Heart left ventricle (tissue), 16 donors: ENCODE measurements at places on chromosomes 3 and 15. TPM values are rescaled to one million over a fixed set of nuclear protein-coding genes. Genes with fewer than 3 reads are reported as not detected.

DNA sequence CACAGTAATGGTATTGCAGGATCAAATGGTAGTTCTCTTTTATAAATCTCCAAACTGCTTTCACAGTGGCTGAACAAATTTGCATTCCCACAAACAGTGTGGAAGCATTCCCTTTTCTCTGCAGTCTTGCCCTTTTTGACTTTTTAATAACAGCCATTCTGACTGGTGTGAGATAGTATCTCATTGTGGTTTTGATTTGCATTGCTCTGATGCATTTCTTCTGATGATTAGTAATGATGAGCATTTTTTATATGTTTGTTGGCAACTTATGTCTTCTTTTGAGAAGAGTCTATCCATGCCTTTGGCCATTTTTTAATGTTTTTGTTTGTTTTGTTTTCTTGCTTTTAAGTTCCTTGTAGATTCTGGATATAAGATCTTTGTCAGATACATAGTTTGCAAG is 316.1 kb upstream of the TMCO5A start:
- no peak for DNase-seq

The IL5RA gene
- 0.40 TPM for total RNA-seq

The RLBP1 gene
- not detected for total RNA-seq

The SLC6A20 gene
- not detected for total RNA-seq

DNA sequence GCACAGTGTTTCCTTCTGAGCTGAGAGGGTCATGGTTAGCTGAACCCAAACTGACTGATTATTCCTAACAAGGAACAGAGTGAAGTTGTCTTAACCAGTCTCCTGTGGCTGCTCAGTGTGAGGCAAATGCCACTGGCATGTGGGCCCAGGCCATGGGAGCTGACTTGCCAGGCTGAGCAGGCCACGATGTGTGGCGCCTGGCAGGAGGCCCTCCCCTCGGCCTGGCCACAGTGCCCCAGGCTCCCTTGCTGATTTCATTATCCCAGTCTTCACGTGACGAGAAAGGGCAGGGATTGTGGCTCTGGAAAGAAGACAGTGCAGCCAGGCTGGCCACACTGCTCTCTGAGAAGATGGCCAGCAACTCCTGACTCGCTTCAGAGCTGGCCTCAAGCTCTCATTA is 58.8 kb downstream of the SLCO2A1 start:
- no peak for DNase-seq

The PLA2G4E gene
- 1.1 TPM for total RNA-seq

DNA sequence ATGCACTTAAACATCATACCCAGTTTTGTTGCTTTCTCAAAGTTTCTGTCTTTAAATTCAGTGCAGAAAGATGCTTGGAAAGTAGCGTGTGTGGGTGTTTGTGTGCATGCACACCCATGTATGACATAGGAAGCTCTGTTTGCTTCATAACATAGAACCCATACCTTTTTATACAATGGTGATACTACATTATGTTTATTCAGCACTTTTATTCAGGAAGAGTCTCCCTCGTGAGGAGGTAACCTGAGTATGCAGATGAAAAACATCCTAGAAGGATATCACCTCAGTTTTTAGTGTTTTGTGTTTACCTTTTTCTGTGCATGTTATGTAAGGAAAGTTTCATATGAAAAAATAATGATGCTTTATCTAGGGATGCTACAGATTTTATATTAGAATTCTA is 111.2 kb downstream of the SST start:
- no peak for DNase-seq

- no peak for DNase-seq
Measured at GRCh38 chr3:70090322-70090913, 90.9 kb downstream of the SAMMSON start.

DNA sequence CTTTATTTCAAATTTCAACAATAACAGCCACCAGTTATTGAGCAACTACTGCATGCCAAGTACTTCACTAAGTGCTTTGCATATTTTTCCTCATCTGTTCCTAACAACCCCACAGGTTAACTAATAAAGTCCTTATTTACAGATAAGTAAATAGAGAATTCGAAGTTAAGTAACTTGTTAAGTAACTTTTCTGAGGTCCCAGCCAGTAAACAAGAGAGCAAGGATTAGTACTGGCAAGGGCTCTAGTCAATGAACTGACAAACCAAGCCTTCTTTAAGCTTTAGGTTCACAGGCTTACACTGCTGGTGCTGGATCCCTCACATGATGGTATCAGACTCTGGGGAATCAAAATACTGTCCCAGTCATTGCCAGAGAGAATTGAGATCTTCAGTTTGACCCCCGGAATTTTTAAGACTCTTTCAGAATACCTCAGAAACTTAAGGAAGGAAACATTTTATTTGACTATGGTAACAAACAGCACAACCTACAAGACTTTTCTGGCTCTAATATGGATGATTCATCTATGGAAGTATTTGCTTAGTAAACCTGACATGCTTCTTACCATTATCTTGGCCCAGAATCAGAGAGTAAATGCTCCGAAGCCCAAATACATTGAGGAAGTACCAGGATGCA is 16.5 kb downstream of the EMC3 start:
- no peak for DNase-seq

GRCh38 chr3:112687616-112688015 is 46.7 kb upstream of the CCDC80 start:
- DNase-seq, result no peak

The NEIL1 gene
- total RNA-seq, result 9.2 TPM

GRCh38 chr3:190528706-190529105 is 14.8 kb downstream of the IL1RAP start:
- no peak for DNase-seq

- DNase-seq, result no peak
Measured at GRCh38 chr3:105473521-105474223, 107.0 kb downstream of the ALCAM start.

DNA sequence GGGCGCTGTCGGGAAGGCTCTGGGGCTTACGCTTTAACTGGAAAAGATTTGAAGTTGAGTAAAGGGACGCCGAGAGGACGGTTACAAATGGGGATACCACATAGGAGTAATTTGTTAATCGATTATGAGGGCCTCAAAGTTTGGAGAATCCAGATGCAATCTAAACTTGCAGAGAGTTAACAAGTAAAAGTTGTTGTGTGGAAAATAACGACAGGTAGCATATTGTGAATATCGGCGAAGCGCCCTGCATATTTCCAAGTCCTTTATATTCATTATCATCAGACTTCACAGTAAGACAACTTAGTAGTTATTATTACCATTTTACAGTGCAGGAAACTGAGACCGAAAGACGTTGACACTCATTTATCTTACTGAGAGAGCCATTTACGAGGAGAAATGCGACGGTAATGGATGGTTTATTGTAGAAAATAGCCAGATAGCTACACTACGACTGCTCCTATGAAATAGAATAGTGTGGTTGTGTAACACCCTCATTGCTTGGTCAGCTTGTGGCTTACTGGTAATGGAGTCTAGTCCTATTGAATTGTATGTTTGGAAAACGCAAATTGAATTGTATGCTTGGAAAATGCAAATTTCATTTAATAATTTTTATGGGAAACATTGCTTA is 700 bp downstream of the MKRN2 start:
- DNase-seq, result no peak

- no peak for DNase-seq
Measured at GRCh38 chr3:155254445-155254844, 39.0 kb downstream of the STRIT1 start.

DNA sequence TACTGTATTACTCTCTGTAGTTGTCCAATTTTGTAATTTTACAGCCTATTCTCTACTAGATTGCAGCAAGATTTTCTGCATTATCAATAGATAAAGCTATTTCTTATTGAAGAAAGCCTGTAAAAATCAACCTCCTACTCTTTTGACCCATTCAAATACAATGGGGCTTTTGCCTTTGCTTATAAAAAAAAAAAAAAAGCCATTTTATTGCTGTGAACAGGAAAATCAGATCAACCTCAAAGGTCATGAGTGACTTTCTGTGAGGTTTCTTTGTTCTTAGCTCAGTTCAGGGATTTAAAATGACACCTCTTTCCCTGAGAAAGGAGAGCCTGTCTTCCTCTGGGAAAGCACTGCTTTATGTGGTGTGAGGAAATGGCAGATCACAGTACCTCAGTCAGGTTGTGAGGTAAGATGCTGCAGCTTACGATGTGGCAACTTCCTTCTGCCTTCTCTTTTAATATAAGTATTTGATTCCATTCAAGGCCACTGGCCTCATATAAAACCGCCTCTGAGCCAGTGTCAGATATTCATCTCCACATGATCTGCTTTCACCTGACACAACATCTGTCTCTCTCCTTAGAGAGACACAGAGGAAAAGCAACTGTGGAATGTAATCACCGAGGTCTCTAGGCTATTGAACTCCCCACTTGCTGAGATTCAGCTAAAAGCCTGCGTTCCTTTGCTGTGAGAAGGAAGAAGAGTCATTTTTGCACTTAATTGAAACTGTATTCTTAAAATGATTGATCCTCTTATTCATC is 161.5 kb upstream of the MB21D2 start:
- no peak for DNase-seq

GRCh38 chr15:53862386-53862785 is 102.9 kb upstream of the WDR72 start:
- DNase-seq, result no peak

The FOXL2 gene
- not detected for total RNA-seq

- DNase-seq, result no peak
Measured at GRCh38 chr3:288417-288816, 91.9 kb downstream of the CHL1 start.

The FGF12 gene
- 265 TPM for total RNA-seq

GRCh38 chr3:154421083-154421482 is 8.9 kb downstream of the GPR149 start:
- no peak for DNase-seq

DNA sequence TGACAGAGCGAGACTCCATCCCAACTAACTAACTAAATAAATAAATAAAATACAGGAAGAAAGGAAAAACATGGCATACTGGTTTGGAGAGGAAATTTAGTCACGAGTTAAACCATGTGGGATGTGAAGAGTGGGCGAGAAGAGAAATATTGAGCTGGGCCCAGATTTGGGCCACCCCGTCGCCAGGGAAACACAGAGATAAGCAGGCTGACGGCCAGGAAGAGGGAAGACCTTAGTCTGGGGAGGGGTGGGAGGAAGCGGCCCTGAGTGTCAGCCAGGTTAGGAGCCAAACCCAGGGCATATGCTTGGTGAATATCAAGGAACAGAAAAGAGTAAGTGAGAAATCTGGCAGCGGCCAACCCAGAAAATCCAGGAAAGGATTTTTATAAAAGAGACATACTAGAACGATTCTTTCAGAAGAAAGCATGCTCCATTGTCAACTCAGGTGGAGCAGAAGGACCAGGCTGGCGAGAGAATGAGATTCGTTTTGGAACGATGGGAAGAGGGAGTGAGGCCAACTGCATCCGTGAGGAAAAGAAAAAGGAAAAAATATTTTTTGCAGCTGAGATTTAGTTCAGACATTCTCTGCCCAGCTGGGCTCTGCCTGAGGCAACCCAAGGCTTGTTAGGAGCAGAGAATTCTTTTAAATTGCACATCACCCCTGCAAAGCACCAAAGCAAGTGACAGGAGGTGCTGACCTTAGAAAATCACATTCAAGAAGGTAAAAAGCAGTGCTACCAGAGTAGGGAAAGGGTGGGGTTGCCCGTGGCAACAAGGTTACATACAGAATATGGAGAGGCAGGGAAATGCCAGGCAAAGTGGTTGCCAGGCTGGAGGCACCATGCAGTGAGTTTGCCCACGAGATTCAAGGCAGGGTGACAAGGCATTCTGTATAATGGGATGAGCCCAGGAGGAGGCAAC is 59.3 kb upstream of the RAD18 start:
- DNase-seq, result no peak

GRCh38 chr3:128468791-128469527 is 2.3 kb upstream of the DNAJB8 start:
- DNase-seq, result no peak

The CPN2 gene
- total RNA-seq, result 0.56 TPM

DNA sequence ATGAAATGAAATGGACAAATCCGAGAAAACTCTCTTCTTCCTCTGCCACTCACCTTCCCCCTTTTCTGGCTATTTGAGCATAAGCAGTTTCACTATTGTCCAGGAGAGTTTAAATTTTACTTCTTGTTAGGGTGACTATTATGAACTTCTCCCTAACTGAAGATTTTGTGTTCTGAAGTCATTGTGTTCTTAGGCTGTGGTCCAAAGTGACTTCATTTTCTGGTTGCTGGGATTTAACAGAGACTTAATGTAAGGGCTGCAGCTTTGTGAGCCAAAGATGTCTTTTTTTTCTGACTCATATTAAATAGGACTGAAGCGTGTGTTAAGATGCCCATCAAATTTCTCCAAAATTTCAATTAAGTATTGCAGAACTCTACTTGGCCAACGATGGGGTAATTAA is 46.5 kb upstream of the FSTL1 start:
- no peak for DNase-seq

- DNase-seq, result no peak
Measured at GRCh38 chr15:67957435-67958132, 96.5 kb upstream of the PIAS1 start.

The SEMA5B gene
- total RNA-seq, result 16.7 TPM

GRCh38 chr3:14600856-14601610 is 50.5 kb upstream of the CCDC174 start:
- no peak for DNase-seq

The PSTPIP1 gene
- 2.4 TPM for total RNA-seq

GRCh38 chr3:138675393-138675792 is 66.8 kb downstream of the FAIM start:
- DNase-seq, result no peak

The LRTM1 gene
- total RNA-seq, result not detected

The GP9 gene
- not detected for total RNA-seq

DNA sequence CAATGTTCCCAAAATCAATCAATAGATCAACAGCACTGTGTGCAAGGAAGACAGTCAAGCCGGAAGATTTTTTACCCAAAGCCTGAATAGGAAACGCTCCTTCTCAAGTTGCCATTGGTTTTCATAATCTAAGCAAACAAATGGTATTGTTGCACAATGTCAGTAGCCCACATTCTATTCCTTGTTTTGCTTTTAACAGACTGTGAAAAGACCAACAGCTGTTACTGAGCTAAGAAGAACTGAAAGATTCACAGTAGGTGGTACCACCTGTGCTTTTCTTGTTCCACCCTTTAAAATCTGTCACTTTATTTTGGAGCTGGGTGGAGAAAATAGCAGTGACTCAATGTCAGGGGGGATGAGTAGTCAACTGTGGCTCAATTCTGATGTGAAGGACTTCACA is 357.5 kb upstream of the CADM2 start:
- no peak for DNase-seq

The SH3BP5 gene
- total RNA-seq, result 7.5 TPM

The GLDN gene
- 10.2 TPM for total RNA-seq
